Uterus (tissue), 4 donors: ENCODE measurements at places on chromosomes 11 and 22. TPM values are rescaled to one million over a fixed set of nuclear protein-coding genes. Genes with fewer than 3 reads are reported as not detected.

MRPL49 gene
- total RNA-seq = 69.2 TPM

DNA sequence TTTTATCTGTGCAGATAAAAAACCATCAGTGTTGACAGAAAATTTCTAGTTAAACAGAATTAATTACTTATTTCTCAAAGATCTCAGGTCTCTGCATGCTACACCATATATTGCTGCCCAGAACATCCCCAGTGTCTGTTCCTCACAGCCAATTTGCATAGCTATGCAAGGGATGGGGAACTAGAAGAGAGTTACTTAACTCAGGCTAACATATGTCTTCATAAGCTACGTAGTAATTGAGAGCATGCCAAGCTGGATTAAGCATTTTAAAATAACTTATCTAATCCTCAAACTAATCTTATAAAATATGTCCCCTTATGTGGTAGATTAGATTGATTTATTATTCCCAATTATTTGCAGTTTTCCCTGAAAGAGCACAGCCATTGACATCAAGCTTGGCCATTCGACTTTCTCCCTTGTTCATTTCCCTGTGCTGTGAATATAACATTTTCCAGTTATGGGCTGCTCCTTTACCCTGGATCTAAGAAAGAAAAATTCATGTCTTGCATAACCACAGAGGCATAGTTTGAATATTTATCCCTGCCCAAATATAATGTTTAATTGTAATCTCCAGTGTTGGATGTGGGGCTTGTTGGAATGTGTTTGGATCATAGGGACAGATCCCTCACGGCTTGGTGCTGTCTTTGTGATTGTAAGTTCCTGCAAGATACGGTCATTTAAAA, 69.1 kb downstream of the C11orf87 start:
- no peak for DNase-seq

GRCh38 chr11:12251666-12252560, 125.5 kb upstream of the PARVA start:
- DNase-seq = no peak

KCNJ5 gene
- not detected for total RNA-seq

GRCh38 chr22:37792494-37792893, 15.2 kb upstream of the GCAT start:
- no peak for DNase-seq

SMIM35 gene
- total RNA-seq = not detected

PNPLA5 gene
- not detected for total RNA-seq
